ENCODE measurements at places on chromosomes 1 and 21. TPM values are rescaled to one million over a fixed set of nuclear protein-coding genes. Genes with fewer than 3 reads are reported as not detected.

Gene LEMD1
- polyA plus RNA-seq: 0.91 TPM

Gene C1QB
- polyA plus RNA-seq: not detected

Gene TFF3
- polyA plus RNA-seq: not detected

DNA sequence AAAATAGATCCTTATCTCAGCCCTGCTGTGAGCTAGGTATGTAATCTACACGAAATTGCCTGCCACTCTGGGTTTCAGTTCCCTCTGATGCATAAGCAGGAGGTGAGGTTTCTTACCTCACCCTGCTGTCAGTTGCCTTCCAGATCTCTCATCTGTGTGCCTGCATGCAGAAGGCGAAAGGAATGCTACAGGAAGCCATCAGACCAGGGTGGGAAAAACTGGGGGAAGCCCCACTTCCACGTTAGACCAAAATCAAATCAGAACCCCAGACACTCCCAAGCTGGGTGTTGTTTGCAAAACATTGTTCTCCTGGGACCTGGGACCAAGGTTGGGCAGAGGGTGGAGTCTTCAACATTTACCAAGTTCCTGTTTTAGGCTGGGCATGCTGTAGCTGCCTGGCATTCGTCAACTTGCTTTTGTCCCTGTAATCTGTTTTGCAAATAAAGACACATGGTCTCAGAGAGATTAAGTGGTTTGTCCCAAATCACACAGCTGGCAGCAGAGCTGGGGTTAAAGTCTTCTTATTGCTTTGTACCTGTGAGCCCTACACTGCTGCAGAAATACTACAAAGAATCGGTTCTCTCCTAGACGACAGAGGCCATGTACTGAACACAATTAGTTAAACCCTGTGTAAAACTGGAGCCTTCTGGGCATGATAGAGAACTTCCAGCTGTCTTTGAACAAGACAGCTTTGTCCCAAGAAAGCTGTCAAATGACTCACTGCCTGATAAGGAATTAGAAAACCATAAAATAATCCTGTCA lies 389.7 kb upstream of the RUNX1 start:
- no peak for DNase-seq

DNA sequence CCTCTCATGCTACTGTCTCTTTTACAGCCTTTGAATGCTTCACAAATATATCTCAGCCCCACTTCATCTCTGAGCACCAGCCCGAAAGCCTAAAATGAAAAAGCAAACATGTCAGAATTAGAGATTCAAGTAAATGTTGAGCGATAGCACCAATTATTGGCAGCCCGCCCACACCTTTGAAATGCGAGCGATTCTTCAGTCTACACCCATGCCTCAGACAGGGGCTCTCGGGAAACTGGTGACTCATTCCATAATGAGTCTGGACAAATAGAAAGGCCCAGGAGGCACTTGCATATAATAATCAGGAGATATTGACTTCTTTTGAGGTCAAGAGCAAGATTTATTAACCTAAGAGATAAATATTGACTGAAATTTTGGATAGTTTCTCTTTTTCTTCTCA lies 487.3 kb upstream of the PTBP2 start:
- DNase-seq: peak; percentile 2

DNA sequence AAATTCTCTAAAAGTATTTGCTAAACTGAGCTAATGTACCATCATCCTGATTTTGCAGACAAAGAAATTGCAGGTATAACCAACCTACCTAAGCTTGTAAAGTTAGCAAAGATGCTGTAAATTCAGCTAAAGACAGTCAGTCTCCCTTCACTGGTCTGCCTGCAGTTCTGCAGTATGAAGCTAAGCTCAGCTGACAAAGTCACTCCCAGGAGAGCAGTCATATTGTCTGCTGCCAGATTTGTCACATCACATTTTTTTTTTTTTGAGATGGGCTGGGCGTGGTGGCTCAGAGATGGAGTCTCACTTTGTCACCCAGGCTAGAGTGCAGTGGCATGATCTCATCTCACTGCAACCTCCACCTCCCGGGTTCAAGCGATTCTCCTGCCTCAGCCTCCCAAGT lies 8.9 kb upstream of the CMPK1 start:
- no peak for DNase-seq

DNA sequence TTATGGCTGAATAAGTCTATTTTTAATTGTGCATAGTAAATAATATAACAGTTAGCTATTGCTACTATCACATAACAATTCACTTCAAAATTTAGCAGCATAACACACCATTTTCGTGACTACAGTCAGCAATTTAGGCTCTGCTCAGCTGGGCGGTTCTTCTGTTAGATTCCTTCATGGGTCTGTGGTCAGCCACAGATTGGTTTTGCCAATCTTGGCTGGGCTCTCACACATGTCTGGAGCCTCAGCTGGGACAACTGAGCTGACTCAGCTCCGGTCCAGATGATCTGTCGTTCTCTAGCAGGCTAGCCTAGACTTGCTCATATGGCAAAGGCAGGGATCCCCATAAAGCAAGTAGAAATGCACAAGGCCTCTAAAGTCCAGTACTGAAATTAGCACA lies 15.1 kb upstream of the CDC42BPA start:
- DNase-seq: no peak
